RPMI7951 (cell line): ENCODE measurements at places on chromosomes 1 and 21. TPM values are rescaled to one million over a fixed set of nuclear protein-coding genes. Genes with fewer than 3 reads are reported as not detected.

Gene JAM2
- total RNA-seq, result 1.5 and 1.9 TPM in 2 replicates

Gene SLC30A2
- total RNA-seq, result not detected in 2 replicates

DNA sequence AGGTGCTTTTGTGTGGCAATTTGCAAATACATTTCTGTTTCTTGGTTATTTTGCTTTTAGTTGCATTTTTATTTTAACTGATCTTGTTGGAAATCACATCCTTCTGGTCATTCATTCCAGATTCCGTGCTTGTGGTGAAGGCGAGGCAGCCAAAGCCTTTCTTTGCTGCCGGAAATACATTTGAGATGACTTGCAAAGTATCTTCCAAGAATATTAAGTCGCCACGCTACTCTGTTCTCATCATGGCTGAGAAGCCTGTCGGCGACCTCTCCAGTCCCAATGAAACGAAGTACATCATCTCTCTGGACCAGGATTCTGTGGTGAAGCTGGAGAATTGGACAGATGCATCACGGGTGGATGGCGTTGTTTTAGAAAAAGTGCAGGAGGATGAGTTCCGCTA, 34.8 kb upstream of the CD101 start:
- DNase-seq, result no peak

DNA sequence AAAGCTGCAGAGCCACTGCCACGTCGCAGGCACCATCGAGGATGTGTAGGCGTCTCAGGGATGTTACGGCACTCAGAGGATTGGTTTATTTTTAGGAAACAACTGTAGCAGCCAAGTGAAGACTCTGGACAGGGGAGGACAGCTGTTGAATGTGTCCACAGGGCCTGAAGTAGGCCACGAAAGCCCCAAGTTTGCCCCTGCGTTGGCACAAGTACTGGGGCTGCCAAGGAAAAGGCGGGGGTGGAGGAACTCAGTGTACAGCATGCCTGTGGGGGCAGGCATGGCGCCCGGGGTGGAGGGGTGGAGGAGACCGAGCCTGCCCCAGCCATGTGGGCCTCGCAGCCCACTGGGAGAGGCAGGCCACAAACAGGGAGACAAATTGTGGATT, 89.7 kb downstream of the ADARB1 start:
- DNase-seq, result no peak

GRCh38 chr1:229508823-229509337, 739 bp upstream of the NUP133 start:
- peak; percentile 1 for DNase-seq

- no peak for DNase-seq
Observed at GRCh38 chr21:31974454-31974985, 101.7 kb downstream of the HUNK start.
